Left lobe of liver (tissue), 2 donors: ENCODE measurements at places on chromosomes 12 and 14. TPM values are rescaled to one million over a fixed set of nuclear protein-coding genes. Genes with fewer than 3 reads are reported as not detected.

MYF6 gene
- total RNA-seq, result not detected

FAM186B gene
- 1.2 TPM for total RNA-seq

AQP2 gene
- not detected for total RNA-seq

SLCO1B1 gene
- total RNA-seq, result 143 TPM

KRT73 gene
- not detected for total RNA-seq

ART4 gene
- total RNA-seq, result 27.5 TPM

RTL1 gene
- total RNA-seq, result not detected

BDKRB1 gene
- not detected for total RNA-seq

CACNA1C gene
- total RNA-seq, result 0.83 TPM

PPP1R1A gene
- total RNA-seq, result 60.9 TPM

DCP1B gene
- total RNA-seq, result 3.9 TPM
